ENCODE measurements at places on chromosomes 7 and 10.

DNA sequence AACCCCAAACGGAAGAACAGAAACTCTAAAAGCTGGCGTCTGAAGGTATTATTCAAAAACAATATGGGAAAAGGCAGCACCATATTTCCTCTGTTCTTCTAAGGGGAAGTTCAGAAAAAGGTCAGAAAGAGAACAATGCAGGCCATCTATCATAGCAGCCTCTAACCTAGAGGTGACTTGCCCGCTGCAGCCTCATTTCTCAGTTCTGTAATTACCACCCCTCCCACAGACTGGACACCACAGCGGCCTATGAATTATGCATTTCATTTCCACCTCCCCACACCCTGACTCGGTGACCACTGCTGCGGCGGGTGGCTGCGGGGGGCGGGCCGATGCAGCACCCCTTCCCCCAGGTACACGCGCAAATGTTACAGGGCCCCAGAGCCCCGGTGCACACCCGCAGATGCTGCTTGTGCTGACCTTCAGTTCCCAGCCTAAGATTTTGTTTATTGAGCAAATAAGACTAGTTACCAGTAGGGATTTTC is 125.5 kb downstream of the CLEC2L start:
- no peak for DNase-seq

- DNase-seq, result no peak
These were observed 63.2 kb downstream of the VCL start for GRCh38 chr10:74061104-74061503.

DNA sequence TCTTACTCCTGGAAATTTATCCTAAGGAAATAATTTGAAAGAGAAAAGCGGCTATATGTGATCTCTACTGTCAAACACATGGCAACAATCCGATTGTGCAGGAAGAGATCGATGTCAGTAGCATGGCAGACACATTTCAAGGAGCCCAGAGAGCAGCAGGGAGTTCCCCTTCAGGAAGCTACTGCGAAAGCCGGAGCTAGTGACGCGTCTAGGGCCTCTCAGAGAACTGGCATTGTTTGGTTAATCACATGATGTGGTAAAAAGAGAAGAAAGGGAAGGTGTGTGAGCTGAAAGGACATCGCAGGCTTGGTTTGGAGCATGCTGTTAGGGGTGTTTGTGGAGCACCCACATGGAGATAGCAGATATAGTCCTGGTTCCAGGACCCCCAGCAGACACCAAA is 74.9 kb downstream of the BEND7 start:
- DNase-seq, result no peak

- DNase-seq, result no peak
These were observed 854.2 kb upstream of the AUTS2 start for GRCh38 chr7:68744036-68744435.

GRCh38 chr7:44140341-44140740 is 791 bp downstream of the MYL7 start:
- DNase-seq, result no peak

DNA sequence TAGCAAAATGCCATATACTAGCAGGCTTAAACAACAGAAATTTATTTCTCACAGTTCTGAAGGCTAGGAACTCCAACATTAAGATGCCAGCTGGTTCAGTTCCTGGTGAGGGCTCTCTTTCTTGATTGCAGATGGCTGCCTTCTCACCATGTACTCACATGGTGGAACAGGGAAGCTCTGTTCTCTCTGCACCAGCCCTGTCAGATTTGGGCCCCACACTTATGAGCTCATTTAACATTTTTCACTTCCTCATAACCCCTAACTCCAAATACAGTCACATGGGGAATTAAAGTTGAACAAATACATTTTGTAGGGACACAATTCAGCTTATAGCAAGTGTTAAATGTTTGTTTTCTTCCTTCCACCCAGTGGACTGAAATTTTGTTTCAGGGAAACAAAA is 218.6 kb upstream of the TAC1 start:
- DNase-seq, result no peak

GRCh38 chr7:148624735-148625134 is 34.2 kb downstream of the C7orf33 start:
- no peak for DNase-seq

GRCh38 chr7:137151041-137151689 is 192.4 kb downstream of the PTN start:
- DNase-seq, result no peak

DNA sequence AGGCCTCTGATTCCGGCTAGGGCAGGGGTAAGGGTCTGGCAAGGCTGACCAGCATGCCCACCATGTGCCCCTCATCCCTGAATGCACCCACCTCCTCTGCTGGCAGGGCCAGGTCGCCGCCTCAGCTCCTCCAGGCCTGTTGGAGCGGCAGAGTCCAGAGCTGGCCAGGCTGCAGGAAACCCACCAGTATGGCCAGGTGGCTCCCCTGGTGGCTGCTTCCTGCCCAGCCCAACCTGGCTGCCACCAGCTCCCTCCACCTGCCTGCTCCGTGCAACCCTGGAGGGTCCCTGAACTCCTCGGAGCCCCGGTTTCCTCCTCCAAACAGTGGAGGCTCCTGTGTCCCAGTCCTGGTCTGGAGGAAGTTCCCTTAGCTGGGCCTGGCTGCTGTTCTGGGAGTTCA is 39.6 kb downstream of the MICALL2 start:
- no peak for DNase-seq

- no peak for DNase-seq
These were observed 739 bp downstream of the MPP7 start for GRCh38 chr10:28302012-28302637.

- DNase-seq, result no peak
These were observed 49.5 kb downstream of the C1GALT1 start for GRCh38 chr7:7231865-7232264.

DNA sequence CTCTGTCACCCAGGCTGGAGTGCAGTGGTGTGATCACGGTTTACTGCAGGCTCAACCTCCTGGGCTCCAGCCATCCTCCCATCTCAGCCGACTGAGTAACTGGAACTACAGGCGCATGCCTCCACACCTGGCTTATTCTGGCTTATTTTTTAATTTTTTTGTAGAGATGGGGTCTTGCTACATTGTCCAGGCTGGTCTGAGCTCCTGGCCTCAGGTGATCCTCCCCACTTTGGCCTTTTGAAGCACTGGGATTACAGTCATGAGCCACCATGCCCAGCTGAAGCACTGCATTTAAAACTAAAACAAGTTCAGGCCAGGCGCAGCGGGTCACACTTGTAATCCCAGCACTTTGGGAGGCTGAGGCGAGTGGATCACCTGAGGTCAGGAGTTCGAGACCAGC is 8.0 kb downstream of the SH3PXD2A start:
- no peak for DNase-seq

DNA sequence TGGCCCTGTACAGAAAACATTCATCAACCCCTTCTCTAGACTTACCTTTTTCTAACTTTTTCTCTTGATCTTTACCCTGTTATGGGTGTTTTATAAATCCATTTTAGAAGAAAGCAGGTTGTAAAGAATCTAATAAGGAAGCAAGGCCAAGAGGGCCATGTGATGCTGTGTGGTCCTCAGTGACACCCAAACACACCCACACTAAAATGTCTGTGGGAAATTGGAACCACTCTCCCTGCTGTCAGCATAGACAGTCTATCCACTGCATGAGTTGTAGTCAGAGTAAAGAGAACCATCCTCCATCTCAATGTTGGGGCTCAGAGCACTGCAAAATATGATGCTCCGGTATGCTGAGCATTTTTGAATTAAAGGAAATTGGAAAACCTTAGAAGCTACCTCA is 235.5 kb downstream of the SKIDA1 start:
- DNase-seq, result no peak

DNA sequence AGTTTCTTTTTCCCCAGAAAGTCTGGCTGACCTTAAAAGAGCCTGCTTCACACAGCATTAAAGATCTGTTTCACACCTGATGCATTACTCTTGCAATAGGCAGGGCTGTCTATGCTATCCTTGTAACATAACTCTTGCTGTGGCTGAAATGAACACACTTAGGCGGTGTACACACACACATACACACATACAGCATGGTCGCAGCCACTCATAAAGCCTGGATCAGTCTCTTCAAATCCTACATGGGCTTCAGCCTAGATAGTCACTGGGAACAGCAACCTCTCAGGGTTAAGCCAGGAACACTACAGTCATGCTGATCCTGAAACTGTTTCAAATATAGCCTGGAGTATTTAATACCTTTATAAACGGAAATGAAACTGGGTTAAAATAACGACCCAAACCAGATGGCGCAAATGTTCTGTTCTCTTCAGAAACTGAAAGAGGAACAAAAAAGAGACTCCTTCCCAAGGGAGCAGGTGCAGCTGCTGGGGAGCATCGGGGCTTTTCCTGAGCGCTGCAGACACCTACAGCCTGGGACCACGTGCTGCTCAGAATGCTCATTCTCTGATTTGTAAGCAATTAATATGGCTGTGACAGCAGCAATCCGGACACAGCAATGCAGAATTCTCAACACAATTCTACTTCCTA is 61.0 kb upstream of the SFMBT2 start:
- no peak for DNase-seq

GRCh38 chr7:25802473-25802872 is 349.5 kb upstream of the NFE2L3 start:
- no peak for DNase-seq

- DNase-seq, result no peak
These were observed 123.6 kb downstream of the RNLS start for GRCh38 chr10:88459530-88459929.

- no peak for DNase-seq
These were observed 21.8 kb downstream of the REEP3 start for GRCh38 chr10:63542835-63543575.

- DNase-seq, result no peak
These were observed 386.0 kb upstream of the HPS1 start for GRCh38 chr10:98832738-98833137.

DNA sequence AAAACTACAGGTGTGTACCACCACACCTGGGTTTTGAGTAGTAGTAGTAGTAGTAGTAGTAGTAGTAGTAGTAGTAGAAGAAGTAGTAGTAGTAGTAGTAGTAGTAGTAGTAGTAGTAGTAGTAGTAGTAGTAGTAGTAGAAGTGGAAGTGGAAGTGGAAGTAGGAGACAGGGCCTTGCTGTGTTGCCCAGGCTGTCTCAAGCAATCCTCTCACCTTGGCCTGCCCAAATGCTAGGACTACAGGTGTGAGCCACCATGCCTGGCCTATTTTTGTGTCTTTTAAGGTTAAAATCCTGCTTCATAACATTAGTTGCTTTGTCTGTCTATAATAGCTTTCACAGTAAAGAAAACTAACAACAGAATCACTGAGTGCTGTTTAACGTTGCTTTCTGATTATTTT is 111.7 kb downstream of the PODXL start:
- no peak for DNase-seq

DNA sequence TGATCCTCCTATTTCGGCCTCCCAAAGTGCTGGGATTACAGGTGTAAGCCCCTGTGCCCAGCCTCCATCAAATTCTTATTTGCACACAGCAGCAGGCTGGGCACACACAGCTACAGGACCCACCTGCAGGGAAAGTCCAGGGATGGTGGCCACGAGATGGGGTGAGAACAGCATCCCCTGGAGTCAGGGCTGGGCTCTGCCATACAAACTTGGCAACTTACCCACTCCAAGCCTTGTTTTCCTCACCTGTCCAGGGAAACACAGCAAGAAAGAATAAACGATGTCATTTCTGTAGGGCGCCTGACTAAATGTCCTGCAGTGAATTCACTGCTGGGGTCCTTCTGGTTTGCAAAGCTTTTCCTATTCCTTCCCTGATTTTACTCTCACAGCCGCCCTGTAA is 5.5 kb downstream of the MYH16 start:
- DNase-seq, result no peak

GRCh38 chr10:30765616-30766015 is 136.1 kb upstream of the LYZL2 start:
- no peak for DNase-seq

DNA sequence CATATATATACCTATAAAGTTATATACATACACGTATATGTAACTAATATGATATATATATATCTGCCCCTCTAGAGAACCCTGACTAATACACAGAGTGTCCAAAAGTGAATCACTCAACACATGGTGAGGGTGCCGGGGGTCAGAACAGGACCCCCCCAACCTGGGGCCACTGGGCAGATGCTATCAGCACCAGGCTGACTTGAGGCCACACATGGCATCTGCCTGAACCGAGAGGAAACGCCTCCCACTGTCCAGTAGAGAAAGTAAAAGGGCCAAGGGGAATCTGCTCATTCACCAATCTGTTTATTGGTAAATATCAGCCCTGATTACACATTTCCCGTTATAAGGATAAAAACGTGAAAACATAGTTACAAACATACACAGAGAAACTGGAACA is 218.3 kb downstream of the PTPRN2 start:
- no peak for DNase-seq

- no peak for DNase-seq
These were observed 78.8 kb upstream of the SEC61G start for GRCh38 chr7:54837761-54838160.

DNA sequence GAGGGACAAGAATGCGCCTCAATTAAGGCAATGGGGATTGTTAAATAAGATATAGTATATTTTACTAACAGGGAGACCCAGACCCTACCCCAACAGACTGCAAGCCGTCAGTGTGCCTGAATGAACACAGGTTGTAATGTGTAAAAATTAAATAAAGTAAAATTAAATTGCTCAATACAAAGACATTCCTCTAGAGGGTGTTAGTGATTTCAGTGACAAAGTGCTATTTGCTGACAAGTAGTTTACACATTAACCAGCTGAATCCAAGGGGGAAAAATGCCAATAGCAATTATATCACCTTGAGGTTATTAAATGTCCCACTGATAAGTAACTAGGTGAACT is 110.5 kb downstream of the EBF3 start:
- DNase-seq, result no peak

DNA sequence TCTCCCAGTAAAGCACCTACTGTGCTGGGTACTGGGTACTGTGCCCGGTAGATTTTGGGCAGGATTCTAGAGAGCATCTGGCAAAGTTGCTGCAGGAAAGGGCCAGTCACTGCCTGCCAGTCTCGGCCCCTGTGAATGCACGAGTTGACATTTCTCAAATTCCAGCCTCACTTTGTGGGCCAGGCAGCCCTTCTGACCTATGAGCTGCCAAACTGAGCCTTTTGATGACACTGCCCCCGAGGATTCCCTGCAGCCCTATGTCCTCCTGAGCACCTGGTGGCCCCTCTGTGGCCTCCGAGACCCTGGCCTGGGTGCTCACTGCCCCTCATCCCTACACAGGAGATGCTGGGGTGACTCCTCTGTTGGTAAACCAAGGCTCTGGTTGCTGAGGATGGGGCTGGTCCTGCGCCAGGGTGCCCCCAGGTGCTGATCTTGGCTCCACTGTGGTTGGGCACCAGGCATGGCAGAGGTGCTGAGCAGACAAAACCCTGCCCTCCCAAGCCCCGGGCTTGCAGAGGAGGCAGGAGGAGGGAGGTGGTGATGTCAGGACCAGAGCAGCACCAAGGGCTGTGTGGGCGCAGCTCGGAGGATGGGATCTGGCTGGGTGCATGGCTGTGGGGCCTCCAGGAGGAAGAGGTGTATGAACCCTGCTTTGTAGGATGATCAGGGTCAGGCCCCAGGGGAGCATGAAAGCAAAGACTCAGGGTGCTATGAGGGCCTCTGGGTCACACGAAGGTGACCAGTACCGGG is 16.2 kb downstream of the LHPP start:
- no peak for DNase-seq

Measured in stimulated activated CD4-positive, alpha-beta T cell treated with anti-CD3 and anti-CD28 coated beads, Interleukin-15, amount 100 ng/mL, for 1 hour (primary cell).